H4 (cell line): ENCODE measurements at places on chromosomes 5 and 9. TPM values are rescaled to one million over a fixed set of nuclear protein-coding genes. Genes with fewer than 3 reads are reported as not detected.

Gene SPAAR
- 0.12 and 0.27 TPM in 2 replicates for total RNA-seq

Gene SLC12A7
- 8.8 and 13.8 TPM in 2 replicates for total RNA-seq

Gene NTRK2
- 0.10 and 0.39 TPM in 2 replicates for total RNA-seq

Gene EGFLAM
- 0.06 and 1.1 TPM in 2 replicates for total RNA-seq

Gene SNCB
- 0.48 TPM in 1 of 2 replicates, not detected in the other for total RNA-seq

Gene CDKN2A
- total RNA-seq, result 0.39 and 0.68 TPM in 2 replicates

Gene KCNN2
- total RNA-seq, result 0.31 and 0.55 TPM in 2 replicates

Gene TRIO
- total RNA-seq, result 38.2 and 50.9 TPM in 2 replicates

Gene IL13
- total RNA-seq, result not detected in 2 replicates

Gene GLDC
- 0.04 TPM in 1 of 2 replicates, not detected in the other for total RNA-seq

Gene UBQLN1
- 89.6 and 94.6 TPM in 2 replicates for total RNA-seq

GRCh38 chr9:125637241-125637640 lies 69.8 kb downstream of the MAPKAP1 start:
- DNase-seq, result no peak

- DNase-seq, result no peak
Measured at GRCh38 chr9:13744261-13744901, 464.9 kb upstream of the MPDZ start.

- peak; percentile 14 for DNase-seq
Measured at GRCh38 chr5:166117072-166118066, 2174.1 kb upstream of the WWC1 start.

- DNase-seq, result no peak
Measured at GRCh38 chr9:78962156-78962555, 609.6 kb upstream of the TLE4 start.

GRCh38 chr9:114112325-114112724 lies 13.2 kb upstream of the KIF12 start:
- no peak for DNase-seq

DNA sequence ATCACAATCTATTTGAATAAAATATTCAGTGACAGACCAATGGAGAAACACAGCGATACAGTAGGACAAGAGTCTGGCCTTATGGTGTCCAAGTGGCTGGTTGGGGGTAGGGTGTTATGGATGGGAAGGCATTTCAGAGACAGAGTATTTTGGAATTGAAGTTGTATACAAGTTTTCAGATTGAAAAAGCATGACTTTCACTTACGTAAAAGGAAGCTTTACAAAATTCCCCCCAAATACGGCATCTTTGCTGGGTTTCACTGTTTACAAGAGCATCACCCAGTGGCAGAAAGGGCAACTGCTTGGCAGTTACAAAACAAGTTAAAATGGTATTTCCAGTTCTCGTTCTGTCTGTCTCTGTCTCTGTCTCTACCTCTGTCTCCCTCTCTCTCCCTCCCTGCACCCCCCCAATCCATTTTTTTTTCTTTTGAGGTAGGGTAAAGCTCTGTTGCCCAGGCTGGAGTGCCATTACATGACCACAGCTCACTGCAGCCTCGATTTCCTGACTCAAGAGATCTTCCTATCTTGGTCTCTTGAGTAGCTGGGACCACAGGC lies 86.2 kb downstream of the PTPN3 start:
- DNase-seq, result no peak

DNA sequence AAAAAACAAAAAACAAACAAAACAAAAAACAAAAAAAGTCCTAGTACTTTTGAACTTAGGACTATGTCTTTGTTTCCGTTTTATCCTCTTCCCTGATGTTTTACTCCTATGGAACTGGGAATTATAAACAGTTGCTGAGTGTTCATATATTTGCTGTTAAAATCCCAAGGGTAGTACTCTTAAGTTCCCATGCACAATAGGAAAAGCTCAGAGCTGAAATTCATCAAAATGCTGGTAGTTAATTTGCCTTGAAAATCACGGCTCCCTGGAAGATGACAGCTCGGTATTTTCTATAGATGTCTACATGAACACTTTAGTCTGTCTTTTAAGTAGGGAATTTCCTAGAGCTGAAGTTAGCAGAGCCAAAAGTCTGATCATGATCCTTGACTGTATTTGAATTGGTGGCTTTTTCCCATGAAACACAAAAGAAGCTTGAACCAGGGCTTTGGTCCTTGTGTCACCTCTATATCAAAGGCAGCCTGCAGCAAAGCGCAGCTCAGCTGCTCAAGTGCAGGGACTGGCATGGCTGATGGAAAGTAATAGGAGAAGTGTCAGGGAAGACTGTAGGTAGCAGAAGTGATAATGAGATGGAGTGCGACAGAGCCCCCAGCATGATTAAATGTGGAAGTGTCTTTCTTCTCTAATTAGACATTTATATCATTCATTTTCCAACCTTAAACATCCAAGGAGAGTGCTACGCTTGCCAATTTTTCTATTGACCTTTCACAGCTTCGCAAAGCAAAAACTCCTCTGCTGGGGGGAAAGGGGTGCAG lies 310.9 kb downstream of the TRIM36 start:
- DNase-seq, result no peak

GRCh38 chr5:106408570-106408969 lies 1262.2 kb downstream of the EFNA5 start:
- no peak for DNase-seq

- DNase-seq, result no peak
Measured at GRCh38 chr5:137218896-137219295, 280.2 kb downstream of the SPOCK1 start.

DNA sequence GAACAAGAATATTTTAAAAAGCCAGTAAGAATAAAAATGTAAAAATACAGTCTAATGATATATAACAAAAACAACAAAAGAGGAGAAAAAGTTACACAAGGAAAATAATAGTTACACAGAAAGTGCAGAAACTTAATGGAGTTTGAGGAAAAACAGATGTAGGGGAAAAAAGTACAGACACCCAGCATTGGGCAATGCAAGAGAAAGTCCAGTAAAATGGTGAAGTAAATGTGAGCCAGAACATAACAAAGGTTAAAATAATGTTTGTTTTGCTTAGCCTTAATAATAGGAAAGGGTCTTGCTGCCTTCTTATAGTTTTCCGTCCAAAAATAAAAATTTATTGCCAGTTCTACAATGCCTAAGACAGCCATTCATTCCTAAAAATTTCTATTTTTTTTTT lies 364.2 kb downstream of the NNT start:
- no peak for DNase-seq

DNA sequence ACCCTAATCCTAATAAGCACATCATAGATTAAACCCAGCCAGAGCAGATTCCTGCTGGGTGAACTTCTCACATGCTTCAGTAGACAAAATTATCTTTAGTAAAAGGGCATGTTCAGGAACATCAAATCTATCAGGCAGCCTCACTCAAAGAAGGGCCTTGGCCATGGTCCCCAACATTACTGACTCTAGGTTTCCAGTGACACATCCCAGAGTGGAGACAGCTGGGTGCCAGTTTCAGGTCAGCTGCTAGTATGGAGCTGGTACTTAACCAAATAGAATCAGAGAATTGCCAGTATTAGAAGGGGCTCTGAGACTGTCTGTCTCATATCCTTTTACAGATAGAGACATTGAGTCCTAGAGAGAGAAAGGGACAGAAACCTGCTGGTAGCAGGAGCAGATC lies 44.1 kb upstream of the GALNT10 start:
- peak; percentile 1 for DNase-seq

- no peak for DNase-seq
Measured at GRCh38 chr5:148206620-148207019, 3.8 kb downstream of the SPINK6 start.

GRCh38 chr5:56838409-56839039 lies 23.2 kb downstream of the MAP3K1 start:
- DNase-seq, result peak; percentile 69

DNA sequence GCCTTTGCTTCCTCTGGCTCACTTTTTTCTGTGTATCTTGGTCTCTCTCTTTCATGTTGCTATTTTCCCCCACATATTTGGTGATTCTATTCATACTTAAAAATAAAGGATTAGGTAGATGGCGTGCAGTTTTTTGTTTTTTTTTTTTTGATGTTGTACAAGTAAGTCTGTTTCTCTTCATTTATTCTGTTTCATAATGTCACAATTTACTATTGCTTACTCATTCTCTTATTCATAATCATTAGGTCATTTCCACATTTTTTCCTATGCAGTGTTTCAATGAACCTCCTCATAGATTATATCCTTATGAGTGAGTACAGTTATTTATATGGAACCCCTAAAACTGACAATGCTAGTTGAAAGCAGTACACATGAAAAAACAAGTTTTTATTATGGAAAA lies 136.3 kb downstream of the APBA1 start:
- DNase-seq, result no peak

- no peak for DNase-seq
Measured at GRCh38 chr5:169421677-169422076, 120.7 kb upstream of the SLIT3 start.

DNA sequence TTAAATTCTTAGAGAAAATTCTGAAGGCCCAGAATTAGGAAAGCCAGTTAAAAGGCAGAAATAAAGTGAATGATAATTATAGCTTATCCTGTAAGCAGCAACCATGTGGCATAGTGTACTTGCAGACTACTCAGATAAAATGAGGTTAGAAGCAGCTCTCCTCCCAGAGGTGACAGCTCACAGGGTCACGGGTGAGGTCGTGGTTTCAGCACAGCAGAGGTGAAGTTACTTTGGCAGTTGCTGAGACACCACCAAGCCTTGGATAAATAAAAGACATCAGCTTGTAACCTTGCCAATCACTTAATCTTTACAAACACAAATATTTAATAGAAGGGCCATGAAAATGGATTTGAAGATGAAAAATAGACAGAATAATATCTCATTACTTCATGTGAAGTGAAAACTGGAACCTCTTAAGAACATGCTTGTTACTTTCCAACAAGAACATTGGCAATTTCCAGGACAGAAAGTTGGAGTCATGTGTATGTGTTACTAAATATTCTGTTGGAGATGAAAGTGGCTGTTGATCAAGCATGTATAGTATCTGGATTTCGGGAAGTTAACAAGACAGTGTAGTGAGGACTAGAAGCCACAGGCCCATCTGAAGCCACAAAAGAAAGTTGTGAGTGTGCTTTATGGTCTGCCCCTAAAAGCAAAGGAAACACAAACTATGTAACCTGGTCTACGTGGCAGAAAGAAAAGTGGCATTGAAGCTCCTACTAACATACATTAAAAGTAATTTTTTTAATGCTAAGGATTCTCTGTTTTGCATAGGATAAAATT lies 134.4 kb downstream of the ERCC6L2 start:
- no peak for DNase-seq
